ENCODE measurements at places on chromosomes 7 and 10. TPM values are rescaled to one million over a fixed set of nuclear protein-coding genes. Genes with fewer than 3 reads are reported as not detected.

DNA sequence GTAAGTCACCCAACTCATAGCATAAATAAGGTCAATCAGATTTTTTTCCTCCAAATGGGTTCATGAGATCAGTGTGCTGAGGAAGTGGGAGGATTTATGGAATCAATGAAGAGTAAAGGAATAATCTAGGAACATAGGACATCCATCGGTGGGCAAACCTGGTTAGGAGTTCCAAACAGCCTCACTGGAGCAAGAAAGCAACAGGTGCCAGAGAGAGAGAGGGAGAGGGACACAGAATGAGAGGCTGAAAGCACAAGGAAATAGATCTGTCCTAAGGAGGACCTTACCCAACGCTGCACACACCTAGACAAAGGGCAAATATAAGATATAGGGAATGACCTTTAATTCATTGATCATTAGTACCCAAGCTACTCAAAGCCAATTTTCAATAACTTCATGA lies 119.5 kb upstream of the ANKRD1 start:
- no peak for DNase-seq

- DNase-seq, result no peak
These were observed 248.7 kb downstream of the ARHGAP12 start for GRCh38 chr10:31679936-31680335.

The MDH2 gene
- 70.6 TPM for total RNA-seq

DNA sequence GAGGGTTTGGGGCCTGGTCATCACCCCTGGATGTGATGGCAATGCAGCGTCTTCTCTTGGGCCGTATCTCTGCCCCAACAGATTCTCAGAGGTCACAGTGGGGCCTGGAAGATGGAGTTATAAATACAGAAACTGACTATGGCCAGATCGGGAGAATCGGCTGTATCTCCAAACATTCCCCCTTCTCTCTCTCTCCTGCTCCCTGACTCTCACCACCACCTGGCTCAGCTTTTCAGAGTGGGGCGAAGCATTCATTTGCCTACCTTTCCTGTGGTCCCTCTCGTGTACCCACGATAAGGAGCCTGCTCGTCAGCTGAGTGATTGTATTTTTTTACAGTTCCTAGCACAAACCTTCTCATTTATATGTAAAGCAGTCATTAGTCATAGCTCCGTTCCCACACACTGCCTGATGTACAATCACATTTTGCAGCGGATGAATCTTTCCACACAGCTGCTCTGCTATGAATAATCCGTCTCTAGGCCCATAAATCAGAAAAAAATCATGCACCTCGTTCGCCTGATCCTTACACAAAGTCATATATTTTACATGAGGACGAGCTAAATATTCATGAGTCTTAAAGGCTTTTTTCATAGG lies 23.2 kb upstream of the BTRC start:
- no peak for DNase-seq

The GTF2I gene
- 125 TPM for total RNA-seq

The LRRC18 gene
- not detected for total RNA-seq

The PRF1 gene
- total RNA-seq, result 32.4 TPM

The RSPH10B2 gene
- 0.39 TPM for total RNA-seq

- DNase-seq, result no peak
These were observed 3.4 kb upstream of the CYP2E1 start for GRCh38 chr10:133523631-133524203.

The RTKN2 gene
- total RNA-seq, result 99.5 TPM
